ENCODE measurements at places on chromosomes 4 and X.

DNA sequence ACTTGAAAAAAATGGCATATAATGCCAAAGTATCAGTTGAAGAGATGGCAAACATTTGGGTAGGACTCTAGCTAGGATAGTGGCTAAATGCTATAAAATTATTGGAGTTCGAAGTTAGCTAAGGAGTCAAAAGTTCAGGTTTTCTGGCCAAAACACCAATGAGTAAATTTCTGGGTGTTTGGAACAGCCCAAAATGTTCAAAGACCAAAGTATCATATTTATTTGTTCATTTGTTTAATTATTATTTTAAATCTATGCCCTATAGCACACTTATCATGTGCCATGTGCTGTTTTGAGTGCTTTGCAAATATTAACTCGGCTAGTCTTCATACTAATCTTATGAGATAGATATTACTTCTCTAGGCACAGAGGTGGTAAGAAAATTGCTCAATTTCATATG is 285.5 kb downstream of the TEX13C start:
- no peak for ATAC-seq

- ATAC-seq = peak; percentile 87
Measured at GRCh38 chr4:87559090-87559837, 30.1 kb upstream of the SPARCL1 start.

DNA sequence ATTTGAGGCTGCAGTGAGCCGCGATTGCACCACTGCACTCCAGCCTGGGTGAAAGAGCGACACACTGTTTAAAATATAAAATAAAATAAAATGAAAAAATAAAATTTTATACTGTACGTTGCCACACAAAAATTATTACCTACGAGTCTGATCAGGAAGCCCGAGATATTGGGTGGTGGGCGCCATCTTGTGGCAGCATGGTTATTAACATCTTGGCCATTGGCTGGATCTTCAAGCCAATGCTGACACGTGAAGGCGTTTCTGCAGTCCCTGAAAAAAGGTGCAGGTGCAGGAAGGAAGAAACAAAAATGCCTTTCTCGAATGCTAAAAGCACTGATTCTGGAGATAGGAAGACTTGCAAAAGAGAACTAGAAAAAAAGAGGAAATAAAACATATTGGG is 4.9 kb upstream of the TLR8 start:
- no peak for ATAC-seq

GRCh38 chrX:70208479-70208878 is 26.0 kb upstream of the AWAT1 start:
- ATAC-seq = no peak

DNA sequence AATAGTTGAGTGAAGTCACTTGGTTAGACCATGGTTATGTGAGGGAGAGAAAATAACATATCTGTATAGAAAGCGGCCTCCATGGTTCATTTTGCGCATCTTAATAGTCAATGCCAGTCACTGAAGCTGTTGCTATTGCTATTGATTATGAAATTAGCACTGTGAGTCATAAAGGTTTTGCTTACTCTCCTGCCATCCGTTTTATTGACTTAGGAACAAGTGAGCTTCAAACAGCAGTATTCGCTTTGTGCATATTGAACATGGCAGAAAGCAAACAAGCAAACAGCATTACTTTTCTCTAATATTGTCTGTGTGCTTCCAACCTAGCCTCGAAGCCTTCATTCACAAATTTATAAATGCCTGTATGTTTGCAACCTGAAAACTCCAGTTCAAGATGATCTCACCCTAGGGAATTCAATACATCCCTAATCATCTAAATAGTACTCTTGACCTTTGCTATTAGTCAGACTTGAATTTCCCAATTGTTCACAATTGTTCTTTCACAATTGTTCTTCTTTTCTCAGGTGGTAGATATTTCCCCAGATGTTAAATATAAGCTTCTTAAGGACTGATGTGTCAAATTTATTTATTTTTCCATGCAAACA is 55.9 kb upstream of the GABRA2 start:
- no peak for ATAC-seq

- no peak for ATAC-seq
Measured at GRCh38 chr4:120693816-120694215, 228.7 kb downstream of the PRDM5 start.

DNA sequence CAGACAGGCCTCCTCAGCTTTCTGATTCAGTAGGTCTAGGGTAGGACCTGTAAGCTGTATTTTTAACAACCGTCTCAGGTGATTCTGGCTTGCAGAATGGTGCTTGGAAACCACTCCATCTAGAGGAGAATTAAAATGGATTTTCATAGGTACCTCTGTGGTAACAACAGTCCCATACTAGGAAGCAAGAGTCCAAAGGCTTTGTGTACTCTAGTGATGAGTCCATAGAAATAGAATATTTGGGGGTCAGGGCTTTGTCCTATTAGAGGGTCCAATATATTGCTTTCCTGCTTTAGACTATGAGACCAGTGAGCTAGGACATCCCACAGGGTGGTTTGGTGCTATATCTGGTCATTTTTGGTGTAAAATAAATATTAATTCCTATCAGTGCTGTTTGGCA is 242.0 kb downstream of the SCFD2 start:
- no peak for ATAC-seq

DNA sequence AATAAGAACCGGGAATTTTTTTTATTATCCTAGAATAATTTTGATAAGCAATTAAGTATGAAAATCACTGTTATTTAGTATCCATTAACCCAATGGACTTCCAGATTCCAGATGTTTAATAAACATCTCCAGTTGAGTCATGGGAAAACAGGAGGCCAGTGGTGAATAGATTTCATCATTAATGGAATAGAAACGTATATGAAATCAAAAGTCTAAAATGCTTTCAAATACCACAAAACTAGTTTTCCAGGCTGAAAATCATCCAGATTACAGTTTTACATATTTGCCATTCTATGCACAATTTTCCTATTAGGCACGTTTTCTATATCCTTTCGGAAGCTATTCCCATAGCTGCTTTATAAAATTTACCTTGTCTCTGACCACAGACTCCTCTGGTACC is 35.0 kb downstream of the IRF2 start:
- ATAC-seq = no peak

- ATAC-seq = no peak
Measured at GRCh38 chrX:96987228-96987627, 103.5 kb downstream of the RPA4 start.

GRCh38 chr4:62627671-62628070 is 1427.5 kb downstream of the ADGRL3 start:
- no peak for ATAC-seq

- no peak for ATAC-seq
Measured at GRCh38 chrX:114798907-114799306, 215.0 kb downstream of the HTR2C start.

DNA sequence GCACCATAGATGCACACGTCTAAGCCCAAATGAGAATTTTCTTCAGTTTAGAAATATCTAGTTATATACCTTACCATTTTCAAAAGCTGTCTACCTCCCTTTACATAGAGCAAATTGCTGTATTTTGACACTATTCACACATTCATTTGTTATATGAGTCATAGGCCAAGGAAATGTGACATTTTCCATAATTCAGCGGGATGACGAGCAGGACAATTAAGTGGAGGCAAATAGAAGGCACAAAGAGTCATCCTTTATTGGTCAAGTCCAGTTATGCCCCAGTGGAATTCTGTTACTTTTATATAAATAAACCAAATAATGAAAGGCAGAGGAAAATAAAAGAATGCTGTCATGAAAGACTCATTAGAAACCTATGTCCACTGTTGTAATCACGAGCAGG is 27.9 kb downstream of the FGF13 start:
- ATAC-seq = no peak

DNA sequence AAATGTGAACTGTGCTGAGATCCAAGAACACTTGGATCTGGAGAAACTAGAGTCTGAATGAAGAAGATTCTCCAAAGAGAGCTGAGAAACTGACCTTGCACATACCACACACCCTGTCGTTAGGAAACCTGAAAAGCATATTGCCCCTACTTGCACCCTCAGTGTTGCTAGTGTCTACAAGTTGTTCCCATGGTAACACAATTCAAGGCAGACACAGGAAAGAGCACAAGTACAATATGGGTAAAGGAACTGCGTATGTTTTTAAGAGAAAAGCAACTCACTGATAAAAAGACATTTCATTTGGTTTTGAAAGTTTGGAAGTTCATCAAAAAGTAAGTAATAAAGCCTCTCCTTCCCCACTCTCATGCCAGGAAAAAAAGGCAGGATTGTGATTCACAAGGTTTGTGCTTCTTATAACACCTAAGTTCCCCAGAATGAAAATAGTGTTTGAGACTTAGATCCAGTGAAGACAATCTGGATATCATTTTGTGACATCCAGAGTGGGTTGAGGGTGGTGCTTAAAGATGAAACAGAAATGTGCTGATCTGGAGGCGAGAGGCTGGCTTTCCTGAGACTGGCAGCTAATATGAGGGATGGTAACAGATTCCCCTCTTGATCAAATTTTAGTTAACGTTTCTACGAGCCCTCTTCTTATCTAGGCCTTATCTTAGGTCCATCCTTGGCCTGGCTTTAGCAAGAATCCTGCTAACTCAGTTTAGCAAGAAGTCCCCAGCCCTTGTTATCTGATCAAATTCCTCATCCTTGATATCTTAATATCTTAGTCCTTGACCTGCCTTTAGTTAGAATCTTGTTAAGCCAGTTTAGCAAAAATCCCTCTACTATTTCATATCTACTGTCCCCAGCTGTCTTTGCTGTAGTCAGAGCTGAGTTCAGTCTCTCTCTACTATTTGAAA is 42.3 kb downstream of the NIPAL1 start:
- no peak for ATAC-seq

DNA sequence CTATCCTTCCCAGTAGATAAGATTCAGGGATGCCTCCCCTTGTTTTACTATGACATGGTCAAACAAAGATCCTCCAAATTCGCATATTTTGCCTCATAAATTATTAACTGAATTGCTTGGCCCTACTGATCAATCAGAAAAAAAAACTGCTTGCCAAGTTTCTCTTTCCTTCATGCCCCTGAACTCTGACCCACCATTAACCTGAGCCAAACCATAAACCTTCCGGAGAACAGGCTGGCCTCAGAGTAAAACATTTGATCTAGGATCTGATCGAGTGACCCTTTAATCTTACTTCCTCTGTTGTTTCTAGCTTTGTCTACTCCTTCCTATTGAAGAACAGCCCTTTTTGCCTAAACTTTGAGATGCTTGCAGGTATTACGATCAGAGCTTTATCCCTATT is 209.7 kb upstream of the FAM47A start:
- ATAC-seq = no peak

GRCh38 chrX:154457491-154458115 is 478 bp upstream of the PLXNA3 start:
- peak; percentile 56 for ATAC-seq

DNA sequence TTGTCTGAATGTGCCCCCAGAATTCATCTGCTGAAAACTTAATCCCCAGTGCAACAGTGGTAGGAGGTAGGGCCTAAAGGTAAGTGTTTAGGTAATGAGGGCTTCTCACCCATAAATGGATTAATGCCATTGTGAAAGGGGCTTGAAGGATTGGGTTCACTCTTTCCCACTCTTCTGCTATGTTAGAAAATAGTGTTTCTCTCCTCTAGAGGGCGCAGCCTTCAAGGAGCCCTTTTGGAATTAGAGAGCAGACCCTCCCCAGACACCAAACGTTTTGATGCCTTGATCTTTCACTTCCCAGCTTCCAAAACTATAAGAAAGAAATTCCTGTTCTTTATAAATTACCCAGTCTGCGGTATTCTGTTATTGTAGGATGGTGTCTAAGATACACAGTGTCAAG is 706.4 kb downstream of the SMARCA1 start:
- ATAC-seq = no peak

DNA sequence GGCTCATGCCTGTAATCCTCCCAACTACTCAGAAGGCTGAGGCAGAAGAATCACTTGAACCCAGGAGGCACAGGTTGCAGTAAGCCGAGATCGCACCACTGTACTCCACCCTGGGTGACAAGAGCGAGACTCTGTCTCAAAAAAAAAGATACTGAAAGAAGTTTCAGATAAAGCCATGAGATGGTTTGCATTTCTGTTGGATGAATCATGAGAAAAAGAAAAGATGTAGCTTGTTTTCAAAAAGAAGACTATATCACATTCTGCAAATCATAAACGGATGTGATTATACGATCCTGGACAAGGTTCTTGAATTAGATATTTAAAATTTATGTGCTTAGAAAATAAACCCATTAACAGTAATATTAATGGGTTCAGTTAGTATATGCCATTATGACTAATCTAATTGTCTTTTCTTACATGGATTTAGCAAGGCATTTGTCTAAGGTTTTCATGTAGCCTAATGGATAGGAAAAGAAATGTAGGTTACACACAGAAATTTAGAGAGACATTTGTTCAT is 345.9 kb downstream of the SLC7A11 start:
- ATAC-seq = no peak

GRCh38 chr4:88230461-88230891 is 53.9 kb downstream of the PPM1K start:
- no peak for ATAC-seq

DNA sequence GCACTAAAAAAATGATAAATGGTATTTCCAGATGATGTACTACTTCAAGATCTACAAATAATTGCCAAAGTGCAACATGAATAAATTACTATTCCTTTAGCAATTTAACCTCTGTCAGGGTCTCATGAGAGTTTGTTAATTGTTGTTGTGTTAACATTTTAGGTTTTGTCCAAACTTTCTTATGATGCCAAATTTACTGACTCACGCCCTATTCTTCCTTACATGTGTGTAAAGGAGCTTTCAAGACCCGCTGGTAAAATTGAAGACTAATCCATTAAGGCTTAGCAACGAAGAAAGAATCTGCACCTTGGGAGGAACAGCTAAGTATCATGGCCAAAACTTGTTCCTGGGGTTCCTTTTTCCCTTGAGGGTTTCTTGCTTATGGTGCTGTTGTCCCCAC is 252.7 kb upstream of the JADE1 start:
- ATAC-seq = no peak

- ATAC-seq = no peak
Measured at GRCh38 chrX:131264665-131265064, 24.4 kb downstream of the IGSF1 start.

- no peak for ATAC-seq
Measured at GRCh38 chr4:189362364-189362763, 578.3 kb upstream of the FRG1 start.

- ATAC-seq = no peak
Measured at GRCh38 chr4:8317474-8317873, 47.9 kb downstream of the HTRA3 start.

- ATAC-seq = no peak
Measured at GRCh38 chr4:182225257-182225852, 17.8 kb upstream of the TENM3 start.
